Stimulated activated CD4-positive, alpha-beta T cell treated with anti-CD3 and anti-CD28 coated beads, Interleukin-1b, Interleukin-23, amount 100 ng/mL, for 1 hour (primary cell): ENCODE measurements at places on chromosomes 6 and 20.

- no peak for DNase-seq
Observed at GRCh38 chr6:136137739-136138402, 112.2 kb downstream of the MTFR2 start.

DNA sequence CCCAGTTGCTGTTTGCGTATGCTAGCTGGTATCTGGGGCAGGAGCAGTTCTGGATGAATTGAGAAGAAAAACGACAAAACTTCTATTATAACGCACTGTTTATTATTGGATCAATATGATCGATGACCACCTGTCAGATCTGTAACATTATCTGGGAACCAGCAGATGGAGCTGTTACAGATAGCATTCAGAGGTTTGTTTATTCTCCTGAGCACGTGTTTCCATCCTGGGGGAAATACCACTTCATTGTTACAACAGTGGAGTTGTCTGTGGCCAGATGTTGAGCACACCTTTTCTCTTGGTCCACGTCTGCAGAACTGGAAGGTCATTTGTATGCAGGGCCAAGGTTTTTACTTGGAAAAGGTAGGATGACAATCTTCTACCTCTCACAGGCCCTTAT is 16.0 kb upstream of the NKX2-2 start:
- no peak for DNase-seq

DNA sequence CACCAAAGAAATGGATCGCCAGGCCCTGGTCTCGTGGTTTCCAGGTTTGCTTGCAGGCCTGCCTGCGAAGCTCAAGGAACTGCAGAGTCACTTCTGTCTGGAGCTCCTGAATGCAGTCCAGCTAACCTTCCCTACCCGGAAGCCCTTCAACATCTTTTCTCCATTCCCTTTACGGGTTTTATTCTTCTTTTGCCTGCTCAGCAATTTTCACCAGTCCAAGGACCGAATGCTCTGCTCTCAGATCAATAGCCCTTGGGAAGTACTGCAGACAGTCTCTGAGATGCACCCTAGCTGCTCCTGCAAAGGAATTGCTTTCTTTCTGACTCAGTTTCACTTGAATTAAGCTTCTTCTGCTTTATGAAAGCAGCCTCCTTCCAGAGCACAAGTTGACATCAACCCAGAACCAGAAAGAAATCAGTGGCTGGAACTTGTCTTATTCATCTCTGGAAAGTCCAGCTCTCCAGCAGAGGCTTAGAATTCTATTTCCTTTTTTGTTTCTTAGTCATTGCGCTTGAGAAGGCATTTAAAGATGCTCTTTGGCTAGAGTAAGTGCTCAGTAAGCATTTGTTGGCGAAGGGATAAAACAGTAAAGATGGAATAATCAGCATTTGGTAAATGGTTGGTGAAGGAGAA is 18.7 kb upstream of the YWHAB start:
- no peak for DNase-seq

DNA sequence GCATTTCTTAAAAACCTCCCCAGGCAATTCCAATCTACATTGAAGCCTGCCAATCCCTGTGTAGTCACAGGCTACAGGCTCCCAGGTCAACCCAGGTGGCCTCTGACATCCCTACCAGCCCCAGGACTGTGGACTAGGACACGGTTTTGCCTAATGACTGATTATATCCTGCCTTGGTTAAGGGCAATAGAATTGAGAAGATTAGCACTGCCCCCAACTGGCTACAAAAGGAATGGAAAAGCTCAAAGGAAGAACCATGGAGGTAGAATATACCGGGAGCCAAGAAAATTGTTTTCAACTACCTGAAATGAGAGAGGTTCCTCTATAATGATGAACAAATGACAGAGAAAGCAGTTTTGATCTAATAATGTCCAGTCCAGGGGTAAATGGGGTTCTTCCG is 421.1 kb upstream of the AGPAT4 start:
- DNase-seq, result no peak

DNA sequence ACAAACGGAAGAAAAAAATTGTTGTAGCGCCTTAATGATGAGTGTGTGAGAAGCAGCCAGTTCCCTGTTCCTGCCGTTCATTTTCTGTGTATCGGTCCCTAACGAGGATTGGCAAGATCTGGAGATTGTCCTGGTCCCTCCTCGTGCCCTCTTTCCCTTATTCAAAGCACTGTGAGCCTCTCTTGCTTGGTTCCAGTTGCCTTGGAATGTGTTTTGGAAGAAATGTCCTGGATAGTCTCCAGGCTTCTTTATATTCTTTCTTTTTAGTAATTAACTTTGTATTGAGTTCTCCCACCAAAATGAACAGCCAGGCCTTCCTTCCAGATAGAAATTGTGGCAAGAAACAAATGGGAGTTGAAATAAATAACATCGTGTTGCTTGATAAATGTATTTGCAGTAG is 348.3 kb downstream of the CDH26 start:
- no peak for DNase-seq

DNA sequence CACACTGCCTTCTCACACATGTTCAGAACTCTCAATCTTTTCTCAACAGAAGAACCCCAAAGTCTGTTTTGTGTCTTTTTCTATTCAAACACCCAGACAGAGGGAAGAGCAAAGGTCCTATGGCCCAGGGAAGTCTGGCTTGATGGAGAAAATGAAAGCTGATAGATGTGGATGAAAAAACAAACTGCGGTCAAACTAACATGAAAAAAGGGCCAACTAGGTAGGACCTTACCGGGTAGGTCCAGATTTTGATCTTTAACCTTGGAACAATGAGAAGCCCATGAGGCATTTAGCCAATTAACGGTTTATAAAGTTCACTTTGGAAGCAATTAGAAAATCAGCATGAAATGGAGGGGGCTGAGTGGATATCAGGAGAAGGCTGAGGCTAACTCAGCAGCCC is 507.7 kb upstream of the SLC35B3 start:
- DNase-seq, result no peak

GRCh38 chr6:20146291-20146690 is 66.0 kb downstream of the MBOAT1 start:
- DNase-seq, result no peak

- no peak for DNase-seq
Observed at GRCh38 chr20:45835825-45836224, 2.2 kb downstream of the SNX21 start.

DNA sequence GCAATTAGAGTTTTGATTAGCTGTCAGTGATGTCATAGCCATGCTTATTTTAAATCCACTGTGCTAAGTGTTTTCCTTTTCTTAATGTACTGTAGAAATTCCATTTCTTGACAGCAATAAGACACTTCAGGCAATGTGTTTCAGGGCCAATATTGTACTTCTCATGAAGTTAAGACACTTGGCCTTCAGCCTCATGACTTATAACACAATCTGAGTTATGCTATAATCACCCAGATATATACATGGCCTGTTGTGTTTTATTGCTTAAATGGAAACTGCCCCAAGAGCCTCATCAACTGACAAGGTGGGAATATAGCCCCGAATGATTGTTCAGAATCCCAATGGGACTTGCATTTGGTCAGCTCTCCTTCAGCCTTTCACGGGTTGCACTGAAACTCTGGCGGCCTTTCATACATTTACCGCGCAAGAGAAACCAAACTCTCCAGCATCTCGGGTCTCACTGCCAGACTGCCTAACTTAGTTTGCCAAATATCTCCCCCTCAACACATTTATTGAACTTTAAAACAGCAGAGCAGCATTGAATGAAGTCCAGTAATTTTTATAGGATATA is 44.2 kb upstream of the TBX18 start:
- no peak for DNase-seq

DNA sequence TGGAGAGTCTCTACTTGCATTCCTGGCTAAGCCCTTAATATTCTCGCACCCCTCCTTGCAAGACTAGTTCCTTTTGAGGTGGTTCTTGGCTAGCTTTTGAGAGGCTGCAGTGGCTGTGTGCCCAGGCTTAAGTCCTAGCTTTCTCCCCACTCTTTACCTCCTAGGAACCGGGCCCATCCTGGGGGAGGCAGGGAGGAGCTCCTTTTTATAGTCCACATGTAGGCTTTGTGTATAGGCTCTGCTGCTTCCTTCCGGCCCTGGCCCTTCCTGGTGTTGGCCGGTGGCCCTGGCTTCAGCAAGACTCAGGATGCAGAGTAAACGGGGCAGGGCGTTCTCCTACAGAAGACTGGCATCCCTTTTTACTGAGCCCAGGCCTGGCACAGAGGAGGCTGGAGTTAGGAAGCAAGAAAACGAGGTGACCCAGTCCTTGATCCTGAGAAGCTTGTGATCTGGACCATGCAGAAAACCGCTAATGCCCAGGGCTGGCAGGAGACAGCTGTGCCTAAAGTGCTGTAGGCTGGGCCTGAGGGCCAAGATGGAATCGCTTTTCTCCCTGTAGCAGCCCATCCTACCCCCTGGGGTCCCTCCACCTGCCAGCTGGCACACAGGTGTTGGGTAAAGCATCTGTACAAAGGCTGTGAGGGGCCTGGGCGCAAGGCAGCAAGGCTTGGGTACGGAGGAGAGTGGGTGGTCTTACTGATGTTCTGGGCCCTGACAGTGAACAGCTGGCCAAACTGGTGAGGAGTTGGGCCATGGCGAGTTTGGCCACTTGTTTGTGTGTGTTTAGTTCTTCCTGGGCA is 8.7 kb downstream of the PLCG1 start:
- DNase-seq, result no peak

DNA sequence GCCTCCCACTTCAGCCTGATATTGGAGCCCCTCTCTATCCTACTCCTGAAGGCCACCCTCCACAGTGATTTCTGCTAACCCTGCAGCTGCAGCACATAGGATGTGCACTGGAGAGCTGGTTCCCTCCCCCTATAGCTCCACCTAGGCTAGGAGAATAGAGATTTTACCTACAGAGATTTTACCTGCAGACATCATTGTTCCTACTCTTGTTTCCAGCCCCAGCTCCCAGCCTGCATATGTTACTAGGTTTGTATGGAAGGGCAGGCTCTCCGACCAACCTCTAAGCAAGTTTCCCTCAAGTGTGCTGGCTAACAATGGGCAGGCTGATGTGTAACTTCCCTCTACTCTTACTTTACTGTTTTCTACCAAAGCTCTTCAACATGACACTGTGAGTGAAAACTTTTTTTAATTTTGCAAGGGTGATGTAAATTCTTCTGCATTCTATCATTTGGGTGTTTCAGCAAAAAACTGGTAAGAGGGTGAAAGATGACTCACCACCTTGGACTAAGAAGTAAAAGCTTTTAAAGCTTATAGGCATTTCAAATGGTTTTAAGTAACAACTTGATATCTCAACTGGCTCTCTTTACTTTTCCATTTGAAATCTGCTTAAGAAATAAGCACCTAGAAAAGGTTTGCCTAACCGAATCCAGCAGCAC is 106.8 kb downstream of the CDK19 start:
- DNase-seq, result no peak

GRCh38 chr6:157249826-157250225 is 73.5 kb downstream of the TMEM242 start:
- DNase-seq, result no peak

- no peak for DNase-seq
Observed at GRCh38 chr6:158332237-158332636, 20.0 kb downstream of the TULP4 start.

GRCh38 chr6:35154262-35154661 is 13.1 kb upstream of the TCP11 start:
- DNase-seq, result no peak

DNA sequence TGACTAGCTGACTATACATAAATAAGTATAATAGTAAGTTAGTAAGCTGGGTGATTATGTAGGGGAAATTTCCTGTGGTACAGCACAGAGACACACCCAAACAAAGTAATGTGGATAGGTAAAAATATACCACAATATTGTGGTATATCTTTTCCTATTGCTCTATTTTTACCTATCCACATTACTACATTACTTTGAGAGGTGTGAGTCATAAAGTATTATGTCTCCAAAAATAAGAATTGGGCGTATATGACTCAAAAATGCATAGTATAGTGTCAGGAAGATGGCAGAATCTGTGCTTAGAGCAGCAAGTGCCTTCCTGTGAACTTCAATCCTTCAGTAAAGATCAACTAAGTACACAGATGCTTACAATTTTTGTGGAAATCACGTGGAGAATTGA is 2.7 kb upstream of the SIRPG start:
- no peak for DNase-seq

DNA sequence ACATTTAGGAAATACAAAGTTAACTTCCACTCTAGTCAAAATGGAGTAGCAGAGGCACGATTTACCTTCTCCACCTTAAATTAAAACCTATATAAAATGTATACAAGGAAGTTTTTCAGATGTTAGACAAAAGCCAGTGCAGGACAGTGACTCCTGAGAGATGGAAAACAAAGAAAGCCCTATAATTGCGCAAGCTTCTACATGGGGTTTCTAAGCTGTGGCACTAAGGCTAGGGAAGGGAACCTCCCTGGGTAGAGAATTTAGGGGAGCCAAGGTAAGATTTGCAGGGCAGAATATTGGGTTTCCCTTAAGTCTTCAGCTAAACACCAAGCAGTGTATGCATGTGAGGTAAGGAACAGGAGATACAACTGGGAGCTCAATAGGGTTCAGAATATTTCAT is 18.5 kb upstream of the ZC3H12D start:
- DNase-seq, result no peak

DNA sequence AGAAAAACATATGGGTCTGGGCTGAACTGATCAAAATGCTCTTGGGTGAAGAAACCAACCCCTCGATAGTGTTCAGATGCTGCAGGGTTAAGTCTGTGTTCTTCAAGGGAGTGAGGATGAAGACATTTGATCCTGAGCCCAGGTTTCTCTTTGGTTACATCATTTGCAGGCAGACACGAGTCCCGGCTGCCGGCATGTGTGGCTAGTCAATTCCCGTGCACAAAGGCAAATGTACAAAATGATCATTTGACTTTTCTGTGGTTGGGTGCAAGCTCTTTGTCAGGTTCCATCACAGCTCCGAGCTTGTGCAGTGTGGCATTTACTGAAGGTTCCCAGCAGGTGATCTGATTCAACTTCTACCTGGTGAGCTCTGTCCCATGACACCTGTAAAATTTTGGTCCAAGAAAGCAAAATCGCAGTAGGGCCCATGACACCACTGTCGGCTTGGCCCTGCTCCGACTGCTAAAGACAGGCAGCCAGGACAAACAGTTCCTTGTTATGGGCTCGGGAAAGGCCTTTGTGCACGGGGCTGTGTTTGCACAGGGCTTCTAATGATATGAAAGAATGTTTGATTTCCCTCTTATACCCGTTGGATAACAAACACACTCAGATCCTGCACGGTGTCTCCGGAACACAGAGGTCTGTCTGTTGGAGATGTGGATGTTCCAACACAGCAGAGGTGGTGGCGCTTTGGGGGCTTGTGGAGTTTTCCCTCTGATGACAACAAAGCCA is 46.9 kb downstream of the GJA10 start:
- no peak for DNase-seq

DNA sequence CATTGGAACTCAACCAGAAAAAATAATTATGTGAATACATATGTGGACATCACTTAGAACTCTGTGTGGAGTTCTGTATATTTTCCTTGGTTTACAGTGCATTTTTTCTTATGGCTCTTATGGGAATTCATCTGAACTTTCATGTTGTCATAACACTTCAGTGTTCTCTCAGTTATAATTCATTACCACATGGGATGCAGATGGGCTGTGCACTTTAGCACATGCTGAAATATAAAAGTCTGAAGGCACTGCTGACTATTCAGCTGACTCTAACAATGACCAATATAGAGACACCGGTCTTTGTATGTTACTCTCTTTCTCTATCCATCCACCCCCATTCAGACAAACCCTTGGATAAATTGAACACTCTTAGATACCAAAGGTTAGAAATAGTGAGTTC is 29.3 kb downstream of the GRIK2 start:
- DNase-seq, result no peak
